ENCODE measurements at places on chromosomes 1 and 21. TPM values are rescaled to one million over a fixed set of nuclear protein-coding genes. Genes with fewer than 3 reads are reported as not detected.

The TTC22 gene
- total RNA-seq = 3.6 TPM

The SYPL2 gene
- total RNA-seq = 5.7 TPM

- DNase-seq = no peak
Measured at GRCh38 chr1:39262802-39263201, 58.3 kb downstream of the MACF1 start.

- DNase-seq = no peak
Measured at GRCh38 chr1:15410223-15410883, 665 bp downstream of the EFHD2 start.

- DNase-seq = no peak
Measured at GRCh38 chr1:101247404-101248287, 10.8 kb downstream of the S1PR1 start.

The OR2T29 gene
- not detected for total RNA-seq

DNA sequence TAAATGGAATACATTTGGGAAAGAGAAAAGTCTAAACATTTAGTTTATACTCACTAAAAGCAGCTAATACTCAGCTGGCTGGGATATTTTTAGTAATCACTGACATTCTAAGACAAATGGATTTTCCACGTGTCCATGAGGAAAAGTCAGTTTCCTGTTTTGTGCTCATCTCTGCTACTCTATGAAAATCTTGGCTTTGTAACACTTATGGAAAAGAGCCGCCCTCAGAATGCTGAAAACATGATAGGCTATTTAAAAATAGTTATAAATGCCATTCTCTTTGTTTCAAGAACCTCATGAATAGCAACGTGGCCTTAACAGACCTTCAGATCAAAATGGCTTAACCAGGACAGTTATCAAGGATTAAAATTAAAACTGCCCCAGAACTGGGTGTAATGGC, 29.9 kb downstream of the MRAP start:
- DNase-seq = peak; percentile 8

GRCh38 chr1:199954699-199955098, 72.8 kb upstream of the NR5A2 start:
- DNase-seq = no peak

The OPTC gene
- not detected for total RNA-seq

DNA sequence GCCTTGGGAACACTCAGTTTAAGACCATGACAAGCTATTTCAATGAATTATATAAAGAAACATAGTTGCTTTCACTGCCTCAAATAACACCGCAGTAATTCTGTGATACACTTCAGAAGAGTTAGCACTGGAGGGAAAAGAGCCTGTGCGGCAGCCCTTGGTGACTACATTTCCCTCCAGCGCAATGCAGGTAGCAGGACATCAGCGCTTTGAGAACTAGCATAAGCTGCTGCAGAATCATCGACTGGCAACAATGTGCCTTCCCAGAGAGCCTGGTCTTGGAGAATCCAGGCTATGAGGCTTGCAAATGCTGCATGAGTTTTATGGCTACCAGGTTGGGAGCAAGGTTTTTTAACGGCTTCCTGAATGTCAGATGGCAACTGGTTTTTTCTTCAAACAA, 7.5 kb downstream of the NRIP1 start:
- DNase-seq = no peak

- no peak for DNase-seq
Measured at GRCh38 chr1:111602302-111602701, 17.3 kb upstream of the RAP1A start.

GRCh38 chr21:38888991-38889561, 83.3 kb downstream of the ETS2 start:
- peak; percentile 88 for DNase-seq

DNA sequence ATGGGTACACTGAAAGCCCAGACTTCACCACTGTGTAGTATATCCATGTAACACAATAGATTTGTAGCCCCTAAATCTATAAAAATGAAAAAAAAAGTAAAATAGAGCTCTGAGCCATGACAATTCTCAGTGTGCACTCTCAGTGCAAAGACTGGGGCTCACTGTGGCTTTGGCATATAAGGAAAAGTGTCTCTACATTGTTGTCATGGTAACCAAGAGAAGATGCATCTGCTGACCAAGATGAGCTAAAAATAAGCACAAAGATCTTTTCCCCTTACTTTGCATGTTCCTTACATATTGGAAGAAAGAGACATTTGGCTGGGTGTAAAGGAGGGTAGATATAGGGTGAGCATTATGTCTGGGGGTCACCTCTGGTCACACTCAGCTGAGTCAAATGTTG, 12.0 kb downstream of the PGLYRP4 start:
- DNase-seq = no peak

All from skin of body (tissue), 3 donors.